ENCODE measurements at places on chromosomes 5 and 9.
A peak's percentile ranks its signal among the peaks of the same experiment; 100 is the strongest.

DNA sequence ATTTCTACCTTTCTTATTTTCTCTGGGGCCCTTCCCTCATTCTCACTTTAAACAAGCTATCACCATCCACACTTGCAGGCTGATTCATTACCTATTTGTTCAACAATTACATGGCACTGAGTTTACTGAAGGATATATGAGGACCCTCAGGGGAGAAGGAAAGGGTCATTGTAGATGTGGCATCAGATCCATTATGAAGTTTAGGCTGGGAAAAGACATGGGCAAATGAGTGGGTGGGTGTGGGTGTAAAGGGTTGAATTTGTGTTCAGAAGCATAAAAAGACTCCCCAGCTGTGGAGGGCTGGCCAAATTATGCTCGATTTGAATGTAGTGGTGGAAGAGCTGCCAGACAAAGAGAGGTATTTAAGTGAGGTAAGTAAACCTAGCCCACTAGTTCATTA, 55.9 kb upstream of the MTAP start:
- no peak for DNase-seq

GRCh38 chr5:170497311-170498038, 6.3 kb upstream of the KCNIP1 start:
- no peak for DNase-seq

- DNase-seq = peak; percentile 43
These were observed 13.6 kb upstream of the GM2A start for GRCh38 chr5:151239237-151239861.

GRCh38 chr5:77483682-77484081, 8.4 kb downstream of the WDR41 start:
- no peak for DNase-seq

DNA sequence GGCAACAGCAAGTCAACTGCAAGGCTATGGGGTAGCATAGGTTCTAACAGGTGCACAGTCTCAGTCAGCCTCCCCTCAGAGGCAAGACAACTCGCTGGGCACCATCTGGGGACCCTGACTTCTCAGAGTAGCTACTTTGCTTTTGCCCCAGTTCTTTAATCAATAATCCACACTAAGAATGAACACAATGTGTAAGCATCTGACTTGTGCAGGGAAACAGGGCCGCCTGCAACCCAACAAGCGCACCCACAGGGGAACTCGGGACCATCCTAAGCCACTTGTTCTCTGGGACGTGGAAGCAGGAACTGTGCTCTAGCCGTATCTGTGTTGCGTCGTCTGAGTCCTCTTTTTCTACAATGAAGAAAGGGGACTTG, 1.9 kb downstream of the MOB3B start:
- DNase-seq = no peak

DNA sequence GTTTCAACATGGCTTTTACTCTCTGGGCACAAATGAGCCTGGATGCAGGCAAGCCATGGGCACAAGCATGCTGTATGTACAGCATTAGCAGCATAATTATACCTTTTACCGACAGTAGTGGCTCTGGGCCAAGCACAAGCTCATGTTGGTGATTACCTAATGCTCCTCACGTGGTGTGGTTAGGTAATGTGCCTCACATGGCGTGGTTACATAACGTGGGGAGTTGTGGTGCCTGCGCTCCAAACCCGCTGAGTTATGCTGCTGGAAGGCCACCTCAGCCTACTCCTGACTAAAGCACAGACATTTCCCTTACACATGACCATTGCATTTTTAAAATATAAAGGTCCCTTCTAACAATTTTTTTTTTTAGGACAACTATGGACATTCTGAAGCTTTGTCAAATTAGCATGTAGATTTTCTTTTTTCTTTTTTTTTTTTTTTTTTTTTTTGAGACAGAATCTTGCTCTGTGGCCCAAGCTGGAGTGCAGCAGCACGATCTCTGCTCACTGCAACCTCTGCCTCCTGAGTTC, 794.0 kb downstream of the EFNA5 start:
- no peak for DNase-seq

DNA sequence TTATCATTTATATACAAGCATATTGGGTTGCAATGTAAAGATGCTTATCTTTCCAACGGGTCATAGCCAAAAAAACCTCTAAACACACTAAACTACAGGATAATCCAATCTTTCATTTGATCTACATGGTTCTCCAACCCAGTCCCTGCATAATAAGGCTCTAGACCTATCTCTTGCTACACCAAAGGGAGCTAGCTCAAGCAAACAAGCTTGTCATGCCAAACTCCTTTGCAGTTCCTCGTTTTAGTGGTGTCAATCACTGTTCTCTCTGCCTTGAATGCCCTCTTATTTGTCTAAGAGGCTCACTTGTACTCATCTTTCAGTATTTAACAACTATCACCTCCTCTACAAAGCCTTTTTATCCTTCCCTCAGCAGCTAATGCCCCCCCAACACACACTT, 5.6 kb downstream of the HOMER1 start:
- DNase-seq = no peak

DNA sequence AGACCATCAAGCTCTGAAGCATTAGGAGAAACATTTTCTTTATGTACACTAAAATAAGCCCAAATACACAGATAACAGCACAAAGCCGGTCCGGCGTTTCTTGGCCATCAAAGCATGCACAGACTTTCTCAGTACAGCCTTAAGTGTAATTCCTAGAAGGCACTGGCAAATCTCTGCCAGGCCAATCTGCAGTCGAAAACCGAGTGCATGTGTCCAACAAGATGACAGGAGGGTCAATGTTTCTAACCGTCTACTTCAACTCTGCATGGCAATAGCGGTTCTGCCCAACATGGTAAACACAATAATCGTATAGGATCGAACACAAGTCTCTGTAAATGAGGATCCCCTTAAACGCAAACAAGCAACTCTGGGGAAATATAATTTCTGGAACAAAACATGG, 1.1 kb downstream of the ARL15 start:
- no peak for DNase-seq

- DNase-seq = no peak
These were observed 591.8 kb upstream of the ADAMTS16 start for GRCh38 chr5:4548341-4548740.

GRCh38 chr9:114805670-114806525, at the start of gene TNFSF15:
Gene TNFSF15, minus strand, starts transcription at chr9:114806039. Its CDS starts 27 bp downstream, at chr9:114806012.
- no peak for DNase-seq

- DNase-seq = peak; percentile 78
These were observed 58.2 kb upstream of the GGTA1 start for GRCh38 chr9:121557581-121558447.

Measured in fibroblast of skin of left quadriceps (primary cell).